ENCODE measurements at places on chromosomes 7 and 10. TPM values are rescaled to one million over a fixed set of nuclear protein-coding genes. Genes with fewer than 3 reads are reported as not detected.

DNA sequence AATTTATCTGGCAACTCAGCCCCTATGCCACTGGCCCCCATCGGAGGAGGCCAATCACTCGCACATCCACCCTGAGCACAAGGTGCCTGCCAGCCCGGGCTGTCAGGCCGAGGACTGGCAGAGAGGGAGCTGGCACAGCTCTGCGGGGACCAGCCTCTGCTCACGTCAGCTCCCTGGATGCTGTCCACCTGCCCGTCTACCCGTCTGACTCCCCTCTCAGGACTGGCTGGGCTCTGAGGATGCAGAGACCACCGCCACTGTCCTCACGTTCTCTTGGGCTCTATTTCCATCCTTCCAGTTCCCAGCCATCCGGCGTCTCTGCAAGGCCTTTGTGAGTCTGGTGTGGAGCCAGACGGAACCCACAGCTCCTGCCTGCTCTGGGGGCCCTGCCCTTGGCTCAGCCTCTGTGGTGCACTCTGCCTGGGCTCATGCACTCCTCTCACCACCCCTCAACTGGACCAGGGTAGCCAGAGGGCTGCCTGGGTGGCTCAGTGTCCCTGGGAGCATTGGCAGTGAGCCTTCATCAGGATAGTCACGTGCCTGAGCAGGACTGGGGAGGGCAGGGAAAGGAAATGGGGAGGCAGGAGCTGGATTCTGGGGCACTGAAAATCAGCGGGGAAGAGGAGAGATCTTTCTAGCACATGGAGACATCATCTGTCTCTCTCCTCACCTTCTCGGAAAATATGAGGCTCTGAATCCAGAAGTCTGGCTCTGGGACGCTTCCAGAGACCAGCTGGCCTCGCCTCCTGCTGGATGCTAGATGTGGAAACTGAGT, 38.0 kb upstream of the PCBD1 start:
- H3K36me3 ChIP-seq: no peaks in the 10 kb centered on the region
- no peaks in the 10 kb centered on the region for H3K27me3 ChIP-seq
- no peak overlapping the region for H3K4me3 ChIP-seq
- H3K27ac ChIP-seq: no peak overlapping the region

ABCC2 gene
- total RNA-seq: 0.52 TPM

SMKR1 gene
- not detected for total RNA-seq

- DNase-seq: no peak
- H3K4me3 ChIP-seq: no peak overlapping the region
- no peaks in the 10 kb centered on the region for H3K27me3 ChIP-seq
- no peaks in the 10 kb centered on the region for H3K4me1 ChIP-seq
- H3K36me3 ChIP-seq: no peaks in the 10 kb centered on the region
Measured at GRCh38 chr7:123865517-123866117, 20.6 kb downstream of the HYAL4 start.

GRCh38 chr7:55641273-55641691, 69.0 kb upstream of the VOPP1 start:
- H3K27ac ChIP-seq: no peak overlapping the region
- H3K4me3 ChIP-seq: no peak overlapping the region
- H3K36me3 ChIP-seq: no peaks in the 10 kb centered on the region
- DNase-seq: no peak
